GM04504 (cell line): ENCODE measurements at places on chromosomes 12 and 14.

- no peak for DNase-seq
Observed at GRCh38 chr14:35557221-35557747, 23.3 kb downstream of the INSM2 start.

DNA sequence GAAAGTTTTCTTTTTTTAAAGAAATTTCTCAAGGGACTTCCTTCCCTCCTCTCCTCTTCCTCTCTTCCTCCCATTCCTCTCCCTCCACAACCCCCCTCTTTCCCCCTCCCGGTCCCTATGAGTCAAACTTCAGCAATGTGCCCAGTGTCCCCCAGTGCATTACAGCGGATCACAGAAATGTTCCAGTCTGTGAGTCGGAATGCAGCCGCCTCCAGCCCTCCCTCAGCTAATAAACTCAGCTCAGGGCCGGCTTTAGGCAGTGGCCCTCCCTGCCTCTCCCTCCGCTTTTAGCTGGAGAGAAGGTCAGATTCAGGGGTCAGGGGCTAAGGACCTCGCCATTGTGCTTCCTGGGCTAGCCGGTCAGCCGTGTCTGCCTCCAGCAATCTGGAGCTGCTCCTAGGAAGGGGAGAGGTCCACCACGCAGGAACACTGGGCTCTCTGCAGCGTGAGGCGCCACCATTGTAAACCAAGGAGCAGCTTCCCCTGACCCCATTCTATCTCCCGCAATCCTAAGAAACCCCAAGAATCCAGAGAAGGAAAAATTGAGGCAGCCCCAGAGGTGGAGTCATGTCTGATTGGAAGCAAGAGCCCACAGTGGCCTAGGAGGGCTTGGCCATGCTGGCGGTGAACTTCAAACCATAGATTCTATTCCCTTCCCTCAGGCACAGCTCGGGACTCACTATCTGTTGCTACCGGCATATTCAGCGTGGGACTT, 1.1 kb upstream of the HDAC7 start:
- DNase-seq: peak; percentile 95

GRCh38 chr12:115710104-115710564, 567.4 kb downstream of the MED13L start:
- DNase-seq: peak; percentile 68

DNA sequence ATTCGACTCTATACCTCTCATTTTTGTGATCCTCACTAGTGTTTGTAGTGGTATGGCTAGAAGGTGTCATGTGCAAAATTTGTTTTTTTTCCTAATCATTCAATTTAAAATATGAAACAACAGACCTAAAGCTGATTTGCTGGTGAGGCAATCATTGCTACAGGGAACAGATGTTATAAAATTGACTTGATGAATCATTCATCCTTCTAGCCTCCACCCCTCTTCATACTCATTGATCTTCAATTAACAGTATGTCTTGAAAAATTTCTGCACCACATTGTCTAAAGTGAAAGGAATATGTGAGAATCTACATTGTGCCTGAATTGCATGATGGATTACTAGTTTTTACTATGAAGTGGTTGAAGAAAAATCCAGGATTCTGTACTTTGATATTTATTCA, 349.0 kb upstream of the NAV3 start:
- DNase-seq: no peak

- DNase-seq: no peak
Observed at GRCh38 chr12:94070520-94070919, 77.9 kb upstream of the PLXNC1 start.
